Lung (tissue), 17 donors: ENCODE measurements at places on chromosomes 12 and 14.

- no peak for DNase-seq
Observed at GRCh38 chr12:49015196-49015595, 3.4 kb downstream of the PRKAG1 start.

- no peak for DNase-seq
Observed at GRCh38 chr14:61403411-61403810, 82.0 kb downstream of the PRKCH start.

DNA sequence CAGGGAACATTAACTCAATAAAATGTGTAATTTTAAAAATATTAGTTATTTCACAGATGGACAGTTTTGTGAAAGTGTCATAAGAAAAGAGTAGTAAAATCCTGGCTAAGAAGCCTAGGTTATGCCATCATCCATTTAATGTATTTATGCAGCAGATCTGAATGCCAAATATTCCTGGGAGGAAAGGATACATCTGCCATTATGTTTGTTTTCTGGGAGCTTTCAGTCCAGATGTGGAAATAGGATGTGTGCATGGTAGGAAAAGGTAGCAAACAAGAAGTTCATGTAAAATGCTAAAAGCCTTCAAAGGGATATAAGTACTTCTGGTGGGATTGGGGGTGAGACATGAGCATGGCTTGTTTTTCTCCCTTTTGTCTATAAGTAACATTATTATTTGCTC is 27.0 kb upstream of the CLEC14A start:
- no peak for DNase-seq

DNA sequence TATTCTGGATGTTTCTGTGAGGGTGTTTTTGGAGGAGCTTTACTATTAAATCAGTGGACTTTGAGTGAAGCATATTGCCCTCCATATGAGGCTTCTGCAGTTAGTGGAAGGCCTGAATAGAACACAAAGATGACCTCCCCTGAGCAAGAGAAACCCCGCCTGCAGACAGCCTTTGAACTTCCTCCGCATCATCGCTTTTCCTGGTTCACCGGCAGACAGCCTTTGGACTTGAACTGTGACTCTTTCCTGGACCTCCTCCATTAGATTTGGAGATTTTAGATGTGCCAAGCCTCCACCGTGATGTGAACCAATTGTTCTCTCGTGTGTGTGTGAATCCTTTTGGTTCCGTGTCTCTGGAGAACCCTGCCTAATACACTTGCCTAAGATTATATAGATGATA is 208.4 kb downstream of the EFCAB11 start:
- DNase-seq: no peak

DNA sequence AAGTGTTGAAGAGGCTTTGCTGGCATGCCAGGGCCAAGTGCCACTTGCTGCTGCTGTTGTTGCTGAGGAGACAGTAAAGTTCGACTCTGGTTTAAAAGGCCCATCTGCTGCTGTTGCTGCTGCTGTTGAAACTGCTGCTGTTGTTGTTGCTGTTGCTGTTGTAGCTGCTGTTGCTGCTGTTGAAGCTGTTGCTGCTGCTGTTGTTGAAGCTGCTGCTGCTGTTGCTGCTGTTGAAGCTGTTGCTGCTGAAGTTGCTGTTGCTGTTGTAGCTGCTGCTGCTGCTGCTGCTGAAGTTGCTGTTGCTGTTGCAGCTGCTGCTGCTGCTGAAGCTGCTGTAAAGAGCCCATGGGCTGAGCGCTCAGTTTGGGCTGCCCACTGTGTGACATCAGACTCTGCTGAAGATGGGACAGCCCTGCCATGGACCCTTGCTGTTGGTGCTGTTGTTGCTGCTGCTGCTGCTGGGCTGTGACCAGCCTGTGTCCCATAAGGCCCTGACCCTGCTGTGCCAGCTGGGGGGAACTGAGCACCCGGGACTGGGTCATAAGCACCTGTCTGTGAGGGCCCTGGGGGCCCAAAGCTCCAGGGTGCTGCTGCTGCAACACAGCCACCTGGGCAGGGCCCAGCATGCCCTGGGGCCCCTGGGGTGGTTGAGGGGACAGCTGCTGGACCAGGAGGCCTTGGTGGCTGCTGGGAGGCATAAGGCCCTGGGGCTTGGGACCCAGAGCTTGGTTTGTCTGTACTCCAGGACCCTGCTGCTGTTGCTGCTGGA is 14.3 kb upstream of the PRKAG1 start:
- DNase-seq: no peak

DNA sequence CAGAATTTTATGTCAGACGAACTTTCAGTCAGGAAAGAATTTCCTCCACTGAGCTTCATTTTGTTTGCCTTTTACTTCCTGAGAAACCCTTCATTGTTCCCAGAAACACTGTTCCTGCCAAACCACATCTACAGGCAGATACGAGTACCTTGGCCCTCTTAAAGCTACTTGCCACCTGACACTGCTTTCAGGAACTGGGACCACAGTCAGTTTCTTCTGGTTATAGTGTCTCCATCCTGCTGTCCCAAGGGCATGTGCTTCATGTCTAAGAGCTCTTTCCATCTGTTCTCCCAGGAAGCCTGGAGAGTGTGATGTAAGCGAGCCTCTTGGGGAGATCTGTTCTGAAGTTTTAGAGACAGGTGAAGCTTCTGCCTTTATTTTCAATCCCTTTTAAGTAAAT is 161.7 kb upstream of the PLEKHA5 start:
- DNase-seq: peak; percentile 26

DNA sequence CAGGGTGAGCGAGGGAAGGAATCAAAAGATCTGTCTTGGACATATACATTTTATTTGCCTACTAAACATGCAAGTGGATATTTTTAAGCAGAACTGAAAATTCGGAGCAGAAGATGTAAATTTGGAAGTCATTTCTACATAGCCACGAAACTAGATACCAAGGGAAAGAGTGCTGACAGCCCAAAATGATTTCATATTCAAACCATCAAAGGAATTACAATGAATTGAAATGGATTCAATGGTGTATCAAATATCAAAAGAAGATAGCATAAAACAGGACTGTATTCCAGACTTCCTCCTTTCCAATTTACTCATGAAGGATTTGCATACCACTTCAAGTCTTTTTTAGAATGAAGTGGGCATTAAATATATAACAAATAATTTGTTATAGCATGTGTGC is 313.5 kb upstream of the KITLG start:
- no peak for DNase-seq

DNA sequence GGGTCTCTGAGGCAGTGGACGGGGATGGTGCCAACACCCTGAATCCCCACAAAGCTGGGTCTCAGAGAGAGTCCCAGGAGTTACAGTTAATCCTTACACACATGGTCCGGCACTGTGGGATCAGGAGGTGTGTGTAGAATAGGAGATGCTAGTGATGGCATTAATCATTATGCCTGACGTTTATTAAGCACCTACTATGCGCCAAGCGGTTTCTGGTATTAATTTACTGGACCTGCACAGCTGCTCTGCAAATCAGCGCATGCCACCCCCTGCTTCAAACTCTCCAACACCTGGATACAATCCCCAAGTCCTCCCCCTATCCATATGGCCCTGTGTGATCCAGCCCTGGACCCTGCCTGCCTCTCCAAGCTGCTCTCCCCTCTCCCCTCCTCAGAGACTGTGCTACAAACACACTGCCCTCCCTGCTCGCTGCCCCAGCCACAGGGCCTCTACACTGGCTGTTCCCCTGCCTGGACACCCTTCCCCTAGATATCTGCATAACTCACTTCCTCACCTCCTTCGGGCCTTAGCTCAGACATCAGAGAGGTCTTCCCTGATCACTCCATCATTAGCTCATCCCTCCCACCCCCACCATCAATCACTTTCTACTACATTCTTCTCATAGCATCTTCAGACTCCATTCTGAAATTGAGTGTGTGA is 86.0 kb downstream of the RFLNA start:
- no peak for DNase-seq

DNA sequence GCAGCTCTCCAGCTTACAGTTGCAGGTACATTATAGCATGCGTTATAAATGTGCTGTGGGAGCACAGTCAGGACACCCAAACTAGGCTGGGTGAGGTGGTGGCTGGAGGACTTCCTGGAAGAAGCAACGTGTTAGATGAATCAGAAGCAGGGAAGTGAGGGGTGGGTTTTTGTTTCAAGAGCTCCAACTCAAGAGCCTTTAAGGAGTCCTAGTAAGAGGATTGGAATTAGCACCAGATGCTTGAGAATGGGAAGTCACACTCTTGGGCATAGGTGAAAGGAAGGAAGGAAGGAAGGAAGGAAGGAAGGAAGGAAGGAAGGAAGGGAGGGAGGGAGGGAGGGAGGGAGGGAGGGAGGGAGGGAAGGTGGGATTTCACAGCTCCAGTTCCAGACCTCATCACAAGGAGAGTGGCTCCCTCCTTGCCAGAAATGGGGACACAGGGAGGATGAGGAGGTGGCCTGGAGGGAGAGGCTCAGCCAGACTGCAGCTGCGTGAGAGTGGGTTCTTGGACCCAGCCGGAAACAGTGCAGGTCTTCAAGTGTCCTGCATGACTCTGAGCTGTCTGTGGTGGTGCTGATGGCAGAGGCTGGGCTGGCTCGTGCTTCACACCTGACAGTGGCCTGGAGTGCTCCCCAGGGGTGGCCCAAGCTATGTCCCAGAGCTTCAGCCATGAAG is 115.7 kb upstream of the GSC start:
- DNase-seq: no peak

DNA sequence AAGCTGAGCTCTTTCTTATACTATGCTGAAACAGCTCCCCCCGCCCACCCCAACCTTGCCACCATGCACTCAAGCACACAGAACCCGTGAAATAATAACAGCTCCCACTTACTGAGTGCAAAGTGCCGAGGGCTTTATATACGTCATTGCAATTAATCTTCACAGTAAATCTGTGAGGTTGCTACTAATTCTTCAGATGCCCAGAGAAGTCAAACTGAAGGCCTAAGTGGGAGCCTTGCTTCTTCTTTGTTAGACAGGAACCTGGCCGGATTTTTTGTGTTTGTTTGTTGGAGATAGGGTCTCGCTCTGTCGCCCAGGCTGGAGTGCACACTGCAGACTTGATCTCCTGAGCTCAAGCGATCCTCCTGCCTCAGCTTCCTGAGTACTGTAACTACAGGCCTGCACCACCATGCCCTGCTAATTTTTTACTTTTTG is 34.0 kb downstream of the VCPKMT start:
- DNase-seq: no peak

DNA sequence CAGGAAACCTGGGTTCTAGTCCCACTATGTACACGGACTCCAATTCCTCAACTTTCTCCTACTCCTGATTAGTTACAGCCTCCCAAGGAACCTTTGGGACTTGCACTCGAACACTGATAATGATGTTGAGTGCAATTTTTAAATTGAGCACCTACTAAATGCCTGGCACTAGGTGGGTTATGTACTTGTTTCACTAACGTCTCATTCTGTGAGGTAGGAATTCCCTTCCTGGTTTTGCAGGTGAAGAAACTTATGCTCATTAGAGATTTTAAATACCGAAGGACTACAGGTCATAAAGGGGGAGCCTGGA is 536 bp downstream of the PARPBP start:
- no peak for DNase-seq

DNA sequence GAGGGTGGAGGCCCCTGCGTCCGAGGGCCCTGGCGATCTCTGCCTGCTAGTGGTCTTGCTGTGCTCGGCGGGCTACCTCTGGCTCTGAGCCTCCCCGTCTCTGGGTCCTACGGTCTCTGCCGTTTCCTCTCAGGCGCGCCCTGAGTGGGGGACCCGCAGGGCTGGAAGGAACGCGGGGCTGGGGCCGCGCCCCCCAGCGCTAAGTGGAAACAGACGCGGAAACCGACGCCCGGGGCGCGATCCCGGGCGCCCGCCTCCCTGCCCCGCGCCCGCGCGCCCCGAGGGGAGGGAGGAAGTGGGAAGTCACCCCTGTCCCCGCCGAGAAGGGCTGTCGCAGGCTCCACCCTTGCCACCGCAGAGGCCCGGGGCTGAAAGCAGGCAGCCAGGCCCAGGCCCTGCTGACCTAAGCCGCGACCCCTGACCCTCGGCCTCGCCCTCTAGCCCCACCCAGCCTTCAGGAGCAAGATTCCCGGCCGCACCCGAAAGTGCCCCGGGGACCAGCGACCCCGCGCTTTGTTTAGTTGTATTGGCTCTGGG is 831 bp downstream of the CRIP1 start:
- DNase-seq: no peak

- DNase-seq: no peak
Observed at GRCh38 chr12:94762943-94763342, 112.6 kb upstream of the TMCC3 start.

- no peak for DNase-seq
Observed at GRCh38 chr12:13942826-13943225, 38.6 kb downstream of the GRIN2B start.

DNA sequence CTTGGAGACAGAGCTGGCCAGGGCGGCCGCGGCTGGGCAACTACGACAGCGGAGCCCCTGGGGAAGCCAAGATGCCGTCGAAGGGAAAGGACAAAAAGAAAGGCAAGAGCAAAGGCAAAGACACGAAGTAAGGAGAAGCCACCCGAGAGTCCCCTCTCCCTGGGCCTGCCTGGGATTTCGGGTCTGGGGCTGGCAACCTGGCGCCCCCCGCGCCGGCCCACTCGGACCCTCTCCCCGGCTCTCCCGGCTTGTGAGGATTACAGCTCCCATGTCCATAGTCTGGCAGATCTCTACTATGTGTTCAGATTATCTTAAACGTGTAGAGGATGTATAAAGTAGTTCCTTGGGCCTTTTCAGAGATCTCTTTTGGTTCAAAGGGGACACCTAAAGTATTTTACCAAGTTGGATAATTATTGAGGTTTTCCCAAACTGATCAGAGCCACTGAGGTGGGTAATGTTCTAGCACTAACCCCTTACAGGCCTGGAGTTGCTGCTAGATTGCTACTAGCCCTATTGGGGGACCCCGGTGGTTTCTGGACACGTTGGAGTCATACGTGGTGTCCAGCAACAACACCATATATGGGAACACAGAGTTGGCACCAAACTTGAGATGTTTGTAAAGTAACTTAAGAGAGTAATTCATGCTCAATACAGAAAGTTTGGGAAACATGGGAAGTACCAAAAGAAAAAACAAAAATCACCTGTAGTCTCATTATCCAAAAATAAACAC is 424 bp downstream of the BBOF1 start:
- peak; percentile 67 for DNase-seq

- no peak for DNase-seq
Observed at GRCh38 chr12:106031761-106032622, 106.8 kb downstream of the NUAK1 start.

GRCh38 chr14:68604361-68604730 is 188.5 kb downstream of the ZFP36L1 start:
- no peak for DNase-seq

- no peak for DNase-seq
Observed at GRCh38 chr12:50112456-50113218, 601 bp downstream of the COX14 start.
